ENCODE measurements at places on chromosomes 11 and 22.

DNA sequence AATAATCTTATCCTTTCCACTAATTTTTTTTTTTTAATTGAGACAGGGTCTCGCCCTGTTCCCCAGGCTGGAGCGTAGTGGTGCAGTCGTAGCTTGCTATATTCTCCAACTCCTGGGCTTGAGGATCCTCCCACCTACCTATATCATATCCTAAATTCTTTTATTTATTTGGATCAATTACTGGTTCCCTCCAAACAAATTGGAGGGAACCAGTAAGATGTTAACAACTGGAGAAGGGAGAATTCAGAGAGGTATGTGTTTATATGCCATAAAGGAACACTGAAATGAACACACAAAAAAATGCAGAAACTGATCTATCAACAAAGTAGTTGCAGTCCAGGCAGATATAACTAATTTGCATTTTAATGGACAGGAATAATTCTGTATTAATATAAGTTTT is 63.6 kb downstream of the ATXN10 start:
- DNase-seq = no peak

- no peak for DNase-seq
These were observed 32.5 kb downstream of the PHLDB1 start for GRCh38 chr11:118639899-118640298.

DNA sequence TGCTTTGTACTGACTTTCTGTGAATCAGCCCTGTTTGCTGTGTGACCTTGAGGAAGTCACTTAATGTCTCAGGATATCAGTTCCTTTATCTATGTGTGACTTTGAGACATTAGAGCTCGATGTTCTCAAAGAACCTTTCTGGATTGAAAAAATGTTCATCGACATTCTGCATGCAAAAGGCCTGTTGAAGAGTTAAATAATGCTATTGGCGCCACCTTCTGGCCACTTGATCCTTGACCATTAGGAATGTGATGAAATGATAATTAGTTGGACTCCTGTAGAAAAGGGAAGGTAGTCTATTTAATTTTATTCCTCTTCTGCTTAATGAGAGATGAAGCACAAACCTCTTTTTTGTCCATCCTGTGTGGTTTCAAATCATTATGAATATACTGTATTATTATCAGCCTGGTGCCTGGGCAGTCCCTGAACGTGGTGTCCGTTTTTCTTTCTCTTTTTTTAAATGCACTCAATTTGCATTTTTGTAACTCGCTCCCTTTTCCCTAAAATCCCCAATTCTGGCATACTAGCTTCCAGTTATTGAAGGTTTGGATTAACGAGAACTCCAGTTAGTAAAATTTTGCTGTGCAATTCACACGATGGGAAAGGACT is 20.7 kb downstream of the ELF5 start:
- no peak for DNase-seq

GRCh38 chr22:43129426-43130425 is 13.5 kb downstream of the MCAT start:
- DNase-seq = no peak

DNA sequence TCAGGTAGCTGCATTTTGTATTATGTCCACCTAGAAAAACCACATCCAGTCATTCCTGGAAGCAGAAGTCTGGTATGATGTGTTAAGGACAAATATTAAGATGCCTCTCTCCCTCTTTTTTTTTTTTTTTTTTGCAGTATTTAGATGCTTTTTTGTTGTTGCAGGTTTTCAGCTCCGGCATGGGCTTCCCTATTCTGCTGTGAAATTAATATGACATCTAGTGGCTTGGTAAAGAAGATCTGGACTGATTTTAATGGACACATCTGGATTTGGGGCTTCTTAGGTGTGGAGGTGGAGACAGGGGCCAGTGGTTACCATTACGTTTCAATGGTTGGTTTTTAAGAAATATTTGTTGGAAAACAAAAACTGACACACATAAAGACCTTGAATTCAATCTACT is 47.5 kb upstream of the RASSF10 start:
- DNase-seq = no peak

GRCh38 chr11:117610045-117610444 is 187.0 kb downstream of the DSCAML1 start:
- DNase-seq = no peak

DNA sequence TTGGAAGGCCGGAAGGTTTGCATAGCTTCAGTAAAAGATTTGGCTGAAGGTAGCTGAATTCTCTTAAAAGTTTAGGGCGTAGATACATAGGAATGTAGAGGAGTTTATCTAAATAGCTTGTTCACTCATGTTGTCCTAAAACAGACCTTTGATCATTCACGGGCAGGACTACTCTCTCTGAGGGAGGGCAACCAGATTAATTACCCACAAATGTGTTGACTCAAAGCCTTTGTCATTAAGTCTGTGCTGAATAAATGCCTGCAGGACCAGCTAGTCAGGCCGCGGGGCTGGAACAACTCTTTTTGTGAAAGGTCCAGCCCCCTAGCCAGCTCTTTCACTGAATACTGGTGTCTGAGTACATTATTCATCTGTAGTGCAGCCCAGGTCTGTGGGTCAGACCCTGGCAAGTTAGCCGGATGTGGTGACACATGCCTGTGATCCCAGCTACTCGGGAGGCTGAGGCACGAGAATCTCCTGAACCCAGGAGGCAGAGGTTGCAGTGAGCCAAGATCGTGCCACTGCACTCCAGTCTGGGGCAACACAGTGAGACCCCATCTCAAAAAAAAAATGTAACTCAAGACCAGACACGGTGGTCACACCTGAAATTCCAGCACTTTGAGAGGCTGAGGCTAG is 2.8 kb upstream of the FADD start:
- DNase-seq = no peak

DNA sequence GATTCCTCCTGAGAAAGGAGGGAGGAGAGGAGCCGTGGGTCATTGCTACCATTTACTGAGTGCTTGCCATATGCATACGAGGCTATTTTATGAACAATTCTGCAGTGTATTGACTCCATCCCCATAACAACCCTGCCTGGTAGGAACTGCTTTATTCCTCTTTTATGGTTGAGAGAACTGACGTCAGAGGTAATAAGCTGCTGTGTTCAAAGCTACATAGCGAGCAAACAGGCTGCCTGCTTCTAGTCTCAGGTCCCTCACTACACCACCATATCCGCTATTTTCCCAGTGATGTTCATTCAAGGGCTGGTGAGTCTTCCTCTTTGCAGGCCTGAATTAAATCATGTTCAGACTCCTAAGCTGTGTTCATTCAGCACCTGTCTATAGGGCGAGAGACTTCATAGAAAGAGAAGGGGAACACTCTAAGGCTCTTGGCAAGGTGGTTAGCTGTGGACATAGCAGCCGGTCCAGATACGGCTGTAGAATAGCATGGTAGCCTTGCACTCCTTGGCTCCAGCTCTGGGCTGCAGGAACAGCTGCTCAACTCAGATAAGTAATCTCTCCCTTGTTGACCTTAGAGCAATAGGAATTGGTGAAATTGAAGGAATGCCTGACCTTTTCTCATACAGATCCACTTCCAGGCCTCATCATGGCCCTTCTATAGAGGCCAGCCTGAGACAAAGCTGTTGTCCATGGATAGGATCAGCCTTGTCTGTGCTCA is 82.6 kb downstream of the MICAL2 start:
- DNase-seq = no peak

DNA sequence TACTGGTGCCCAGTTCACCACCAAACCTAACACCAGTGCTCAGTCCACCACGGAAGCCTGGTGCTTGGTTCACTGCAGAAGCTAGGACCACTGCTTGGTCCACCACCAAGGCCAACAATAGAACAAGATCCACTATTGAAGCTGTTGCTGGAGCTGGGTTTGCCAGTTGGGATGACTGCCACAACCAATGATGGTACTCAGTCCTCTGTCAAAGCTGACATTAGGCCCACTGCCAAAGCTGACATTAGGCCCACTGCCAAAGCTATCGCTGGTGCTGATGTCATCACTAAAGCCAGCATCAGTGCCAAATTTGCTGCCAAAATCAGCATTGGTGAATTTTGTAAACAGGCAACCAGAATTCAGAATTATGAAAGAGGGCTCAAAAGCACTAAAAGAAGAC is 1850.2 kb upstream of the RAG2 start:
- no peak for DNase-seq

DNA sequence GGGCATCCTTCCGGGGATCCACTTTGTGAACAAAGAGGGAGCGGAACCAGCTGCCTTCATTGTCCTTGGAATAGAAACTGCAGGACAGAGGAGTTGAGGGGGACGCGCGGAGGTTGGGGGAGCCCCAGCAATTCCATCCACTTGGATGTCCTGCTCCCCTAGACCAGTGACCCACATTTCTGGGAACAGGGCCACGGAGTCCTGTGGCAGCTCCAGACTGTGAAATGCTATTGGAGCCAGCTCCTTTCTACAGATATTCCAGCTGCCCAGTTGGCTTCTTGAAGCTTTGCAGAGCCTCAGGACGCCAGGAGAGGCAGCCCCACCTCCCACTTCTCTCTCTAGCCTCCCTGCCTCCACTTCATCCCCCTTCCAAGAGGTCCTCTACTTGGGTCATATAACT is 10.5 kb downstream of the NIPSNAP1 start:
- no peak for DNase-seq

All from vagina (tissue), 2 donors.